ENCODE measurements at places on chromosomes 5 and 9.

GRCh38 chr5:54601411-54602230 lies 84.1 kb downstream of the SNX18 start:
- DNase-seq: no peak

GRCh38 chr9:104868303-104868686 lies 59.7 kb downstream of the ABCA1 start:
- DNase-seq: no peak

GRCh38 chr5:53076014-53076583 lies 33.5 kb downstream of the MOCS2 start:
- DNase-seq: no peak

- DNase-seq: no peak
Observed at GRCh38 chr5:153460421-153460820, 30.0 kb upstream of the GRIA1 start.

DNA sequence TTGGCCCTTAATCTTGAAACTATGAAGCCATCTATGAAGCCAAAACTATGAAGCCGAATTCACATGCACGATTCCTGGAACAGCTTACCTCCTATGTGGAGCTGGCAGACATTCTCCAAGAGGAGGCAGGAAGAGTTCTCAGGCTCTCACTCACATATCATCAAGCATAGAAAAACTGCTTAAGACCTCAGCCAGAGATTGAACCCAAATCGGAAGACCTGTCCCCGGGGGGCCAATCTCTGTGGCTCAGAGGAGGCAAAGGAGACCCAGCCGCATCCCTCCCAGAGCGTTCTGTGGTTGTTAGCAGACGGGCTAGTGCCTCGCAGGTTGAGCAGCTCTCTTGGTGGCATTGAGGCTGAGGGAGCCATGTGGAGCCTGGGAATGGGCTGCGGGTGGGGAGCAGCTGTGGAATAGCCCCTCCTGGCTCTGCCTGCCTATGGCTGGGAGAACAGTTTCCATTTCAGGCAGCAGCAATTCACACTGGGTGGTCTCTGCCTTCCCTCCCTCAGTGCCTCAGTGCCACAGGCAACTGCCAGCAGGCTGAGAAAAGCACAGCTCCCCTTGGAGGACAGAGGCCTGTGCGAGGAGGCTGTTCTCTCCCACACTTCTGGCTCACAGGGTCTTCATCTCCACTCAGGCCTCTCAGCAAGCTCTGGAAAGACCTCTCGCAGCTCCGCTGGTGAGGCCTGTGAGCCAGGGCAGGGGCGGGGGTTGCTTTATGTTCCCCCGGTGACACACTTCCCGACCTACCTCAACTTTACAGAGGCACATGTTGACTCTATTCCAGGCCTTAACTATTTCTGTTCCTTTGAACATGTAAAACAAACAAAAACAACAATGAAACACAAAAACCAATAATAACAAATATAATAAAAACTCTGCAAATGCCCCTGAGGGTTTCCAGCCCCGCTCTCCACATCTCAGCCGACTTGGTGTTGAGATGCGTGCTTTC lies 17.4 kb upstream of the TMEM174 start:
- DNase-seq: no peak

GRCh38 chr5:78594610-78595457 lies 53.7 kb downstream of the LHFPL2 start:
- no peak for DNase-seq

- no peak for DNase-seq
Observed at GRCh38 chr9:81613002-81613812, 76.1 kb downstream of the TLE1 start.

DNA sequence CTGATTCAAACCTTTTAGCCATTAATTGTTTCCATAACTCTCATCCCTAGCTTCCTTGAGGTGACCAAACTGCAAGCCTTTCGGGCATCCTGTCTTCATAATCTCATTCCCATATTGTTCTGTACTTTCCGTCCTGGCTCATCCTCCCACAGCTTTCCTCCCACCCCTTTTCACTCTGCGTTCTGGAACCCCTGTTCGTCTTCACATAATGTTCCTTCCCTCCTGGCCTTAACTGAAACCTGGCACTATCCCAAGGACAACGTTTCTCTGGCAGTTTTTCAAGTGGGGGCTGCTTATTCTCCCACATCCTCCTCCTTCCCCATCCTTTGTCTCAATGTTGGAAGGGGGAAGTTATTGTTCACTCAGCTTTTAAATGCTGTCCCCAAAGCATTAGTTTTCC lies 1.5 kb downstream of the ZNF189 start:
- no peak for DNase-seq

DNA sequence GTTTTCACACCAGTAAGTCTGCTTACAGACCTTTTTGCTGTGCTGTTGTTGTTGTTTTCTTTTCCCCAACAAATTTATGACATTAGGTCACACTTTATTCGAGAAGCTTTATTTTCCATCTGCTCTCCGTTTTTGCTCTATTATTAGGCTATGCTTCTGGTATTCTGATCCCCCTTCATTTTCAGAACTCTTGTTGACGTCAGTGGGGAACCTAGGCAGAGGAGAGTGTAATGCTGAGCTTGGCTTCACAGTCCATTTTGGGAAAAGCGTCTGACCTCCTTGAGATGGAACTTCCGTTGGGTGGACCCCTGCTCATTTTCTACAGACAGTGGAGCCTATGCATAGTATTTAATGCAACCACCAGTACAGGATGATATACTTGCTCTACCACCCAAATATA lies 387.9 kb upstream of the MEF2C start:
- DNase-seq: no peak

DNA sequence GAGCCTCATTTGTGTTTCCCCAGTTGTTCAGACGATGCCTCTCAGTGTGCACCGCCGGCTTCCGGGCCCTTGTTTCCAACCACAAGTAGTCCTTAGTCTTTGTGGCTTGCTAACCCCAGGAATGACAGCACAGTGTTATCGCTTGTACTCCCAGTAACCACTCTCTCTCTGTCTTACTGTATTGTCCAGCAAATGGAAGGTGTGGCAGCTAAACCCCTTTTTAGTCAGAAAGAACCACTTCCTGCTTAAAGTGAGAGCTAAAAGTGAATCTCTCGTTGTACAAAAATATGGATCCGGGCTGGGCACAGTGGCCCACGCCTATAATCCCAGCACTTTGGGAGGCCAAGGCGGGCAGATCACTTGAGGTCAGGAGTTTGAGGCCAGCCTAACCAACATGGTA lies 61.3 kb downstream of the ENC1 start:
- peak; percentile 8 for DNase-seq

GRCh38 chr5:119269061-119269944 lies 86.5 kb upstream of the TNFAIP8 start:
- peak; percentile 27 for DNase-seq

DNA sequence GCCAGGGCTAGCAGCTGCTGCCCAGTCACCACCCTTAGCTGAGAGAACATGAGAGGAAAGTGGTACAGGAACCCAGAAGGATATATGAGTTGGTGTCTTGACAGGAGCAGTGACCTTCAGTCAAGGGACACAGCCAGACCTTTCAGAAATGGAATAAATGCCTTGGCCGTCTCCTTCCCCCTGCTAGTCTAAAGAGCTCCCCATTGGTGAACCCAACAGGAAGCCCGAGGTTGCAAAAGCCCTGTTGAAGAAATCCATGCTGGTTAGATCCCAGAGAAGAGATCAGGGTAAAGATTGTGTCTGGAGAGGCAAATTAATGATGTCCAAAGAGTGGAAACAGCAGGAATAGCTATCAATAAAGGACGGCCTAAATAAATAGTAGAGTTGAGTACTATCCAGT lies 244.5 kb downstream of the NR3C1 start:
- DNase-seq: no peak

- DNase-seq: no peak
Observed at GRCh38 chr9:104882086-104882485, 45.9 kb downstream of the ABCA1 start.

GRCh38 chr5:110909950-110910349 lies 161.6 kb upstream of the TSLP start:
- no peak for DNase-seq

- no peak for DNase-seq
Observed at GRCh38 chr9:109274884-109275730, 45.8 kb downstream of the EPB41L4B start.

DNA sequence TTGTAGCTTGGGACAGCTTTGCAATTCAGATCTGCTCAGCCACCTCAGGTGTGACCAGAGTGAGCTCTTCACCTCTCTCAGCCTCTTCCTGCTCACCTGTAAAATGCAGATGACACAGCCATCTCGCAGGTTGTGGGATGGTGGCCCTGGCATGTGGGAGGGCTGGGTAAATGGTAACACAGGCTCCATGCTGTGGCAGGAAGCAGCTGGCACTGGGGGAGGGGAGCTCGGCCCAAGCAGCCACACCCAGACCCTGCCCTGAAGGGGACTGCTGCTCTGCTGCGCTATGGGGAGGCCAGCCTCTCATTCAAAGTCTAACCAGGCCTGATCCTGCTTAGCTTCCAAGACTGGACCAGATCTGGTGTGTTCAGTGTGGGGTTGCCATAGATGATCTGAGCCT lies 24.1 kb downstream of the PHF2 start:
- no peak for DNase-seq

DNA sequence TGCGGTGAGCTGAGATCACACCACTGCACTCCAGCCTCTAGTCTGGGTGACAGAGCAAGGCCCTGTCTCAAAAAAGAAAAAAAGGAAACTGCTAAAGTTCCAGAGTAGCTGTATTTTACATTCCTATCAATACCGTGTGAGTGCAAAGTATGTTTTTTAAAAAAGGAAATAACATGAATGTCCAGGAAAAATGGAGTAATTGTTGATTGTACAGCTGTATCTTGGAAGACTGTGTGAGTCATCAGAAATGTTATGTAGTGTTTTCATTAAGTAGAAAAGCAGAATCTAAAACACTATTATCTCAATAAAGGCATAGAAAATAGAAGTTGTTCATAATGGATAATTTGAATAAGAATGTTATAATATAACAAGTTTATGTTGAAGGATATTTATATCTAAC lies 53.9 kb downstream of the ZCCHC7 start:
- DNase-seq: no peak

- no peak for DNase-seq
Observed at GRCh38 chr5:51961154-51961562, 577.9 kb downstream of the ISL1 start.

DNA sequence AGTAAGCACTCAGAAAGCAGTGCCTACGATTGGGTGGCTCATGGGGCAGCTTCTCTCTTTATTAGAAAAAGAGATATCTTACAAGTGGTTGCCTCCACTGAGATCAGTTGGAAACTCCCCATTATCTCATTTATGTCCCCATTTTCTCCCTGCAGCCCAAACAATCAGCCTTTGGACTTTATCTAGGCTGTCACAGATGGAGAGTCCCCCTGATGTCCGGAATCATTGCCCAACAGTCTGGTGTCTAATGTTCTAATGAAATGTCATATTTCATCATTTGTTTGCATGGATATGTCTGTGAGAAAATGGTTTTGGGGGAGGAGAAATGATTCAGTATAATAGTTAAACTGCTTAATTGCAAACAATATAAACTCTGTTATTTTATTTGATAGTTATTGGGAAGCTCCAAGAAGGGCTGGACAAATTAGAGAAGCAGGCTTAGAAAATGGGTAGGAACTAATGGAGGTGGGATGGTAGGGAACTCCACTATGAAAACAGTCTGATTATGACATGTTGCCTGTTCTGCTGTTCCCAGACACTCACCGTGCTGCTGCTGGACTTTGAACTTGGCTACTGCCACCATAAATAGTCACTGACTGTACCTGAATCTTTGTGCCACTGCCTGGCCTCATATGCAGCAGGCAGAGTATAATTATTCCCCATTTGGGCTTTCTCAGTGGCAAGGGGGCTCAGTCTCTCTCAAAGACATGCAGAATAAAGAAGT lies 38.3 kb upstream of the SMAD5 start:
- no peak for DNase-seq
